ENCODE measurements at places on chromosomes 1 and 21.
A peak's percentile ranks its signal among the peaks of the same experiment; 100 is the strongest.

DNA sequence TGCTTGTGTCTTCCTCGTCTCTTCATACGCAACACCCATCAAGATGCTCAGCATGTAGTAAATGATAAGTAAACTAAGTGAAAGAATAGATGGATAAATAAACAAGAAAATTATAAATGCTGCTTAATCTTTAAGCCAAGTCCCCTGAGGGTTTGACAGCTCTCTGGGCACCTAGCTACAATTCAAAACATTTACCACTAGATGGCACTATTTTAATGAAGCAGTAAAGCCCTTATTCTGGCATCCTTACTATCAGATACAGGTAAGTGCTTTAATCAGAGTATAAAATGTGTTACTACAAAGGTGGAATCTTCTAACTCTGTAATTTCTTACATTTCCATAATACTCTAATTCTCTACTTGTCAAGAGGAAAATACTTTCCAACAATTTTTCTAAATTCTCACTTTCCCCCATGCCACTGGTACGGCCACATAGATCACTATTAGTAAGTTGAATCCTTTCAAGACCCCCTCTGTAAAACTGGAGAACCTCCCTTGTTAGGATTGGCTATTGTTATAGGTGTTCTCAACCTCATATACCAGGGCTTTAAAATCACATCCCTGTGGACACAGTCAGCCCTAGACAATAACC is 137.8 kb downstream of the BARHL2 start:
- DNase-seq = no peak

GRCh38 chr1:84719543-84720217 is 29.4 kb upstream of the SSX2IP start:
- DNase-seq = no peak

DNA sequence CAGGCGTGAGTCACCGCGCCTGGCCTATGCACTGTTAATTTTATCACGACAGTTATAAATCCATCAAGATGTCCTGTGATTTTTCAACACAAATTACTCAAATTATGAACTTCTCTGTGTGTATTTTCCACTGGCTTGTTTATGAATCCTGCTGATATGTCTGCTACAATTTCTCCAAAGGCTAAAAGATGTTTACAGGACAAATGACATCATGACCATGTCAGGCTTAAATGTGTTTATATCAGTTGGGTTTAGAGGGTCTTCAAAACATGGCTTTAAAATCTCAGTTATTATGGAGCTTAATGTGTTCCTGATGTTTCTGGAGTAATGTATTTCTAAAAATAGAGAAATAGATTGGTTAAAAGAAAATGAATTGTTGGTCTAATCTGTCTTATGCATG is 44.0 kb upstream of the ERG start:
- no peak for DNase-seq

GRCh38 chr1:119611701-119612113 is 36.4 kb downstream of the ZNF697 start:
- peak; percentile 23 for DNase-seq

GRCh38 chr1:31802190-31803150 is 13.4 kb downstream of the SPOCD1 start:
- DNase-seq = no peak

GRCh38 chr1:24411963-24412362 is 1.6 kb downstream of the STPG1 start:
- DNase-seq = no peak

GRCh38 chr1:24949331-24949881 is 19.3 kb upstream of the RUNX3 start:
- DNase-seq = no peak

DNA sequence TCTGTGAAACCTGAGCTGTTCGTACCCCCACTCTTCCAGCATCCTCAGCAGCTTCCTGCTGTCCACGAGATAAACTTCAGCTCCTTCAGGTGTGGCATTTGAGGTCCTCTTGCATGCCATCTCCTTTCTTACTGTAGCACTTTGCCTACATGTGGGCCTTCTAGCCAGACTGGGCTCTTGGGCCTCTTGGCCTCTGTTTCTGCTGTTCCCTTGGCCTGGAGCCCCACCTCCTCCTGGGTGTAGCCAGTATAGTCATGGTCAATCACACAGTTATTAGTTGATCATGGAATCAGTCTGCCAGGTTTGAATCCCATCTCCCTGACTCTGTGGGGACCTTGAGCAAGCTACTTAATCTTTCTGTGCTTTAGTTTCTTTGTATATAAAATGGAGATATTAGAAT is 26.4 kb downstream of the TMEM53 start:
- no peak for DNase-seq

DNA sequence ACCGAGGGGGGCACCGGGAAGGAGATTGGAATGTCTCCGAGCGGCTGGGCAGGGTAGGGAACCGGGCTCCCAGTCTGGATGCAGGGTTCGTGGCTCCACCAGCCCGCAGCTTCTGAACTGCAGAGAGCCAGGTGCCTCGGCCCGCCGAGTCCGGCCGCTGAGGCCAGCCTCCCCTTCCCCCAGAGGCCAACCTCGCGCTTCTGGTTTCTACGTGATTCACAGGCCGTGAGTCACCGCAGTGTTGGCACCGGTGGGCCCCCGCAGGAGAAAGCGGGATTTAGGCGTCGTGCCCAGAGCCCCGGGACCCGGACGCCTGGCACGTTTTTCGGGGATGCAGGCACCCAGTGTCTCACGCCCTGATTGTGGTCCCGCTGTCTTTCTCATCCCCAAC is 458 bp downstream of the CRABP2 start:
- peak; percentile 33 for DNase-seq

GRCh38 chr1:39214998-39215873 is 10.7 kb downstream of the MACF1 start:
- DNase-seq = no peak

- DNase-seq = no peak
Observed at GRCh38 chr1:30117685-30118084, 605.7 kb downstream of the MATN1 start.

GRCh38 chr1:193176113-193176512 is 10.3 kb downstream of the B3GALT2 start:
- DNase-seq = no peak

DNA sequence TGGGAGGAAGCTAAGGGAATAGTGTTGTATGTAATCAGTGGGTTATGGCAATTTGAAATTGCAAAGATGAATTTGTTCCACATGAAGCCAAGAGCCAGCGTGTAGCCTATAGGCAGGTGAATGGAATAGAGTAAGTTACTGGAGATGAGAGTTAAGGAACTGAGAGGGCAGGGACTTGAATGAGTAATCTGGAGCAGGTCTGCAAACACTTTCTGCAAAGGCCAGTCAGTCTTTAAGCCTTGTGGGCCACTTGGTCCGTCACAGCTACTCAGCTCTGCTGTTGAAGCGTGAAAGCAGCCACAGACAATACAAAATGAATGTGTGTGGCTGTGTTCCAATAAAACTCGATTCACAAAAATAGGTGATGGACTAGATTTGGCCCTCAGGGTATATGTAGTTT is 29.2 kb downstream of the SZT2 start:
- DNase-seq = no peak

- DNase-seq = no peak
Observed at GRCh38 chr1:56553046-56553445, 26.3 kb downstream of the PLPP3 start.

- DNase-seq = no peak
Observed at GRCh38 chr1:77031106-77031662, 163.9 kb downstream of the ST6GALNAC5 start.

GRCh38 chr21:45910548-45911221 is 70.9 kb upstream of the COL6A1 start:
- DNase-seq = no peak

DNA sequence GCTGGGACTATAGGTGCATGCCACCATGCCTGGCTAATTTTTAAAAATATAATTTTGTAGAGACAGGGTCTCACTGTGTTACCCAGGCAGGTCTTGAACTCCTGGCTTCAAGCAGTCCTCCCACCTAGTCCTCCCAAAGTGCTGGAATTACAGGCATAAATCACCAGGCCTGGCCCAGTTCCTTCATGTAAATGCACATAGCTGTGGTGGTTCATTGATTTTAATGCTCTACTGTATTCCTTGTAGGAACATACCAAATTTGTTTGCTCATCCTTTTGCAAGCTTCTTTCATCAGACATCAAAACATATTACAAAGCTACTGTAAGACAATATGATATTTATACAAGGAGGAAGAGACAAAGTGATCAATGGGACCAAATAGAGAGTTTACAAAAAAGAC is 237.5 kb upstream of the ESRRG start:
- no peak for DNase-seq

DNA sequence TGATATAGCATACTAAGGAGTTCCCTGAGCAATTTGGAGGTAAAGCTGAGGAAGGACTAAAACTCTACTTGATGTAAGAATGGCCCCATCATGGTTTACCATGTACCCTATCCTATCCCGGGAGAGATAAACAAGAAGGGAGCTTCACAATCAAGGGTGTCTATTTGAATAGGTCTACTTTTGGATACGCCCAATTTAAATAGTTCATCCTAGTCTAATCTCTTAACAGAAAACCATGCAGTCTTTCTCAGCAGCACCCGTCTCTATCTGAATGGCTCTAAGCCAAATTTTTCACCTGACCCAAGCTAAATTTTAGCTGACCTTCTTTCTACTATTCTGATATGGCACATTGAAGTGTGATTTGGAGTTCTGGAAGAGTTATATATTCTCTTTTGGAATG is 122.0 kb downstream of the TNNI3K start:
- DNase-seq = no peak

DNA sequence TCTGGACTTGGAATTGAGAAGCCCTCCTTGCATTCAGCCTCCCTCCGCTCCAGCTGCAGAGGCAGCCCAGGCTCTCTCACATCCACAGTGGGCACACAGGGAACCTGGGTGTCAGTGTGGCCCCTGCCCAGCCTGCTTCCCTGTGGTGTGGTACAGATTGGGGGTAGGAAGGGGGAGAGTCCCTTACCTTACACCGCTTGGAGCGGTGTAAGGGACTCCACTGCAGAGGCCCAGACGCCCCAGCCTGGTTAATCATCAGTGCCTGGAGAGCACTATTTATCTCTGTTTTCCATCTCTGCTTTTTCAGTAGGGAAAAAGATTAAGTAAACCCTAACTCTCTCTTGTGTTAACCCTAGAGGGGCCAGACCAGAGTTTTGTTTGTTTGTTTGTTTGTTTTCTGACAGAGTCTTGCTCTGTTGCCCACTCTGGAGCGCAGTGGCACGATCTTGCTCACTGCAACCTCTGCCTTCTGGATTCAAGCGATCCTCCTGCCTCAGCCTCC is 803 bp upstream of the RHBG start:
- no peak for DNase-seq

GRCh38 chr21:35038772-35039319 is 10.3 kb downstream of the RUNX1 start:
- no peak for DNase-seq

DNA sequence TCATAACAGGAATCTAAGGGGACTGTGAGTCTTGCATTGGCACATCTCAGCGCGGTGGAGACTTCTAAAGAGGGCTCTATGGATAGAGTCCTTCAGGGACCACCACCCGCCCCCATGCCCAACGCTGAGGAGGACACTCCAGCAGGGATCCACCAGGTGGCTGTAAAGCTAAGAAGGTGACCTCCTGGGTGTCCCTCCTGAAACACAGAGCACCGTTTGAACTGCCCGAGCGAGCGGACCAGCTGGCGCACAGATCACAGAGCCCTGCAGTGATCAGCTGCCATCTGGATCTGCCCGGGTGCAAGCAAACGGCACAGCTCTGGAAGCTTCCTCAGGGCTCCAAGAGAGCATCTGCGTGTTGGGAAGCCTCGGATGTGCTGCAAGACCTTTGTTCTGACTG is 51.3 kb upstream of the LYST start:
- no peak for DNase-seq

GRCh38 chr1:216612291-216612690 is 110.9 kb downstream of the ESRRG start:
- DNase-seq = no peak

DNA sequence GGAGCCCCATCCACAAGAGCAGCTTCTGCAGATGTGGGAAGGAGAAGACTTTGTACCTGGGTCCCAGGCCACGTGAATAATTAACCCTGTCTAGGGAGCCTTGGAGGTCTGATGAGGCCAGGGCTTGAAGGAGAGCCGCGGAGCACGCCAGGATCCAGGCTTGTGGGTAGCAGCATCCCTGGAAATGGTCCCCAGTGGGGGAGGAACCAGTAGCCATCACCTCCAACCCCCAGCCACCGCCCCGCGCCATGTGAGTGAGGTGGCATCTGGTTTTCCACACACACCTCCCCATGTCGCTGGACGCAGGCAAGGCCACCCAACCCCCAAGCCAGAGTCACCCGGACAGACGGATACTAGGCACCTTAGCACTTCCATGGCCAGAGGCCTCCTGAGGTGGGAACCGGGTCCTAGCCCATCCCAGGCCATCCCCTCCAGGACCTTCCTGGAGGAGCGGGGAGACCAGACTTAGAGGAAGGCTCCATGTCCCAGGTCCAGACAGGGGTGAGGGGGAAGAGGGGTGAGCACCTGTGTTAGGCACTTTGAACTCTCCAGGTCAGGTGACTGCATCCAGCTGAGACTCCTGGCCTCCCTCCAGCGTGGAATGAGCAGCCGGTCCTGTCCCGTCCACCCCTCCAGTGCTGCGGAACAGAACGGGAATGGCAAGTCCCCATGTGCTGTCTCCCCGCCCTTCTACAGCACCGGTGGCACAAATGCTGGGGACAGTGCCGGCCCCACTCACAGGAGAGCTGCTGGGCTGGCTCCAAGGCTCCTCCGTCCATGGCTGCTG is 53.2 kb downstream of the RIPK4 start:
- no peak for DNase-seq

Measured in stimulated activated CD4-positive, alpha-beta T cell treated with anti-CD3 and anti-CD28 coated beads, TNF-alpha, amount 100 ng/mL, for 4 hours (primary cell).